ENCODE measurements at places on chromosomes 11 and 22.

GRCh38 chr11:64866173-64866491, 12.3 kb downstream of the EHD1 start:
- no peak for DNase-seq

GRCh38 chr22:23065069-23065451, 5.3 kb upstream of the GNAZ start:
- no peak for DNase-seq

DNA sequence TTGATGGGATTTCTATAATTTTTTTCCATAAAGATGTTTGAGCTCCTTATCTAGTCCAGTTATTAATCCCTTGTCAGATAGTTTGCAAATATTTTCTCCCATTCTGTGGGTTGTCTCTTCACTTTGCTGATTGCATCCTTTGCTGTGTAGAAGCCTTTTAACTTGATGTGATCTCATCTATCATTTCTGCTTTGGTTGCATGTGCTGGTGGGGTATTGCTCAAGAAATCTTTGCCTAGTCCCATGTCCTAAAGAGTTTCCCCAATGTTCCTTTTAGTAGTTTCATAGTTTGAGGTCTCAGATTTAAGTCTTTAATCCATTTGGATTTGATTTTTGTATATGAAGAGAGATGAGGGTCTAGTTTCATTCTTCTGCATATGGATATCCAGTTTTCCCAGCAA, 1.7 kb upstream of the IL2RB start:
- no peak for DNase-seq

DNA sequence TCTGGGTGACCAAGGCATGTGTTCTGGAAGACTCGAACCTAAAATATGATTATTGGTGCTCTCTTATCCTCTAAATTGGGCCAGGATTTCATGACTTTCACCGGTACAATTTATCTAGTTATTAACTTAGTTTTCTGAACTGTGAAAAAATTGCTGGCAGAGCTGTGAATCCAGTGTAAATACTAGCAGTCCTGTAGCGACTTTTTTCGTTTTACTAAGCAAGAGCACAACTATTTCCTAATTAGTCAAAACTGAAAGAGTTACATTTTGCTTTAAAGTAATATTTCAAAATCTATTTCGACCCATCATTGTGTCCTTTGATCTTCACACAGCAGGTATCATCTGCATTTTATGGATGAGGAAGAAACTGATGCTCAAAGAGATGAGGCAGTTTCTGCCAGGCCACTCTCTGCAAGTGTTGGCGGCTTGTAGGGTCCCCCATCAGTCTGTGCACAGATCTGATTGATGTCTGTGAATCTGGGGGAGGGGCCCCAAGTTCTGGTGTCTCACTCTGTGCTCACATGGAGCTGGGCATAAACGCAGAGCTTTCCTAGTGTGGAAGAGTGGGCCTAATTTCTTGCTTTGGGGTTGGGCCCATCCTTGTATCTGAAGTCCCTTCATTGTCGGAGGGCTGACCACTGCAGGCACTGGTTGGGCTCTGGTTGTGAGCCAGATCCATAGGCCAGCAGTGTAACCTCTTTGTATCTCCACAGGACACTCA, 1.4 kb upstream of the TRMT2A start:
- DNase-seq: no peak

- DNase-seq: no peak
Measured at GRCh38 chr11:38130514-38130913, 1532.5 kb upstream of the RAG2 start.

GRCh38 chr11:101666916-101667315, 83.1 kb upstream of the TRPC6 start:
- DNase-seq: no peak

DNA sequence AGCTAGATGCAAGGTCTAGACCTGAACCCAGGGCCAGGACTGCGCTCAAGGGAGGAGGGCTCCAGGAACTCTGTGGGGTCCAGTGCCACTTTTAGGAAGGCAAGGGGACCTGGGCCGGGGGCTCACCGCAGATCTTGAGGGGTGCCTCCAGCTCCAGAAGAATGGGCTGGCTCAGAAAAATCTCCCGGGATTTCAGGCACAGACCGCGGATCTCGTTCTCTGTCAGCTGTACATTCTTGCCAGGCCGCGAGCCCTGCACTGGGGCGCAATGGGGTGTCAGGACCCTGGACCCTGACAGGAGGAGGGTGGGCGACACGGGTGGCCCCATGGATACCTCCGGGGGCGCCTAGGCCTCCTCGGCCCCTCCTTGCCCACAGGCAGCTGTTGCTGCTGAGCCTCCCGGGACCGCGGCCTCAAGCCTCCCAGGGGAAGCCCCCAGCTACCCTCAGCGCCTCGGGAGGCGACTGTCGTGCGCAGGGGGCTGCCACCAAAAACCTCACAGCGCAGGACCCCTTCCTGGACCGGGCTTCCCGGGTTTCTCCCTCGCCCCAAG, 640 bp downstream of the PPP1CA start:
- DNase-seq: no peak

- DNase-seq: peak; percentile 75
Measured at GRCh38 chr22:30425616-30426387, at the start of gene MTFP1. MTFP1 (plus strand) TSS chr22:30425768; CDS start chr22:30425880, 112 bp downstream.

DNA sequence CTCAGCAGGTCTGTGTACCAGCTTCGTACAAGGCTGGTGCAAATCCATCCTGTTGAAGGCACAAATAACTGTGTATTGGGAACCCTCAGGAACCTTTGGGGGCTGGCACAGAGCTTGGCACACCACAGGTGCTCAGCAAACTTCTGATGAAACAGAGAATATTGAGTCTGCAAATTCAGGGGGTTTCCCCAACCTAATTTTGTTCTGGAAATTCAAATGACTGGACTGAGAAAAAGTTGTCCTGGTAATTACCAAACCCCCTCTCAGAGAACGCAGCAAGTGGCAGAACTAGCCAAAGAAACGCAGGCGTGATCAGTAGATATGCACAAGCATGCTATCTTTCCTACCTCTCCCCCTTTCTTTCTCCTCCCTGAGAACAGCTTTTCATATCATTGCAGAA, 47.6 kb downstream of the LIF start:
- no peak for DNase-seq

DNA sequence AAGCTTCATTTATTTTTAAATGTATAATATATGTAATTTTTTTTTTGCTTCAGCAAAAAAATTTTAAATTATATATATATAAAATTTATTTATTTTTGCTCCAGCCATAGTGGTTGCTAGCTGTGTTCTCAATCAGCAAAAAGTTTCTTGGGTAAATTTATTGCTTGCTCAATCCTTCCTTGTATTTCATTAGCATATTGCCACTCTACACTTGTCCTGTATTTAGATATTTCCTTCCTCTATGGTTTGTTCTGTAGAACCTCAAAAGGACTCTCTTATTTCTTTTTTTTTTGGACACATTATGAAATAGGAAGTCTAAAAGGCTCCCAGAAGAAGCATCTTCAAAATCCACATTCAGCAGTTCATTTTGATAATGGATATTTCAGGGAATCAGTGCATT, 2.3 kb downstream of the PTPRJ start:
- no peak for DNase-seq

DNA sequence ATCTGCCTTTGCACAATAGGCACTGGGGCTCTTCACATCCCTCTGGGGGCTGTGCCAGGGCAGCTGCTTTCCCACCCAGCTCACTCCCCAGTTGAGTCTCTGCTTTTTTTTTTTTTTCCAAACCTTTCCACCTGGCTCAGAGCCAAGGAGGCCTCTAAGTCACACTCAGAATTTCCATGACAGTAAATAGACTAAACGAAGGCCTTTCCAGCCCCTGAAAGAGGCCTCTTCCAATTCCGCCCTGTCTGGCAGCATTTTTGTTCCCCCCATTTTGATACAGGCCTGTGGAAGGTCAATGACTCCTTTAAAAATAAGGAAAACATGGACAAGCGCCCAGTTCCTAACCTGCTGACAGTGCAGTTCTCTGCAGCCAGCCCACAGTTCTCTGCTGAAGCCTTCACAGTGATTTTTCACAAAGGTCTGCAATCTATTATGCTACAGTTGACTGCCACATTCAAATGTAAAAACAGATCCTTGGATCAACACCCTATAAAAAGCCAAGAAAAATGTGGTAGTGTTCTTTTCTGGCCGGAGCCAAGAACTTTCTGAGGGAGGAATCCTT, 107.5 kb upstream of the SESN3 start:
- peak; percentile 86 for DNase-seq

DNA sequence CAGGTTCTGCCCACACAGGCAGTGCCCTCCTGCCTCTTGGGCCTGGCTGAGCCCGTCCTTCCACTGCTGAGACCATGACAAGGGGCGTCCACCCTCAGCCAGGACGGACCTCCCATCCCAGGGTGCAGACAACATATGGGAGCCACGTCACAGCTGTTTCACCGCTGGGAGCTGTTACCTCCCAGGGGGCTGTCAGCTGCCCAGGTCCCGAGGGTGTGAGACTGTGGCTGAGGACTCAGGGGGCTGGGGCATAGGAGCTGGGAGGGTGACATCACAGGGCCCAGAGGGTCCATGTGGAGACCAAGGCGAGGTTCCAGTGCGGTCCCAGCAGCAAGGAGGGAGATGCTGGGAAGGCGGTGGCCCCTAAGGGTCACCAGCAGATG, 17.9 kb upstream of the CTSD start:
- DNase-seq: no peak

- no peak for DNase-seq
Measured at GRCh38 chr11:119982517-119983239, 155.2 kb downstream of the TRIM29 start.

GRCh38 chr11:37951996-37952395, 1354.0 kb upstream of the RAG2 start:
- no peak for DNase-seq

DNA sequence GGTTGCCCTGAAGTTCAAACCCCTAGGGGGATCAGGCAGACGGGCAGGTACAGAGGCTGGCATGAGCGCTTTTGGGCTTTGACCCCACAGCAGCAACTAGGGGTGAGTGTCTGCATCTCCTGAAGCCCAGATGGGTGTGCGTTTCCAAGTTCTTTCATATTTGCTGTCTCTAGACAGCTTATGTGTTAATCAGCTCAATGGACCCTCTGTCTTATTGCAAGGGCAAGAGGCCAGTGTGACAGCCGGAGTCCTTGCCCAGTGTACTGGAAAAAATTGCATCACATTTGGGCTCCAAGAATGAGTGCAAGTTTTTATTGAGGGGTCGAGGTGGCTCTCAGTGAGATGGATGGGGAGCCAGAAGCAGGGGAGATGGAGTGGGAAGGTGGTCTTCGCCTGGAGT, 1863.7 kb upstream of the RAG2 start:
- no peak for DNase-seq

DNA sequence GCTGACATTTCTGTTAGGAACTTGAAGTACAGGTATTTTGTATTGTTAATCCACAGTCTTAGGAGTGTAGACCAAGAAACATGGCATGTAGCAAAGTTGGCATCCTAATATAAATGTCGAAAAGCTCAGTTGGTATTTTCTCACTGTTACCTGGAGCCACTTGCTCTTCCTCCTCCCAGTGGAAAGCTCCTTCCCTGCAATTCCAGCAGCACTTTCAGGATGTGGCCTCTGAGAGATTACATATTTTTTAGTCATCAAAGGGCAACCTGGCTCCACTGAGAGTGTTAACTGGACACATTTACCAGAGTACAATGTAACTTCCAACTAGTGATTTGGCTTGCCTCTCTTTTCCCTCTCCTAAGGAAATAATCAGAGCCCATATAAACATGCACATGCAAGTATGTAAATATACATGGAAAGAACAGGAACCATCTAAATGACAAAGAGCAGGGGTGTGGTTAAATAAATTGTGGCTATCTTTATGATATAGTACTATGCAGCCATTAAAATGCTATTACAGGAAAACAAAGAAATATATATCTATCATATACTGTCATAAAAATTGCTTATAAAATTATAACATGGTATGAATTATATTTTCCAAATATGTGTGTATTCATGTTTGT, 14.3 kb upstream of the EED start:
- DNase-seq: no peak

DNA sequence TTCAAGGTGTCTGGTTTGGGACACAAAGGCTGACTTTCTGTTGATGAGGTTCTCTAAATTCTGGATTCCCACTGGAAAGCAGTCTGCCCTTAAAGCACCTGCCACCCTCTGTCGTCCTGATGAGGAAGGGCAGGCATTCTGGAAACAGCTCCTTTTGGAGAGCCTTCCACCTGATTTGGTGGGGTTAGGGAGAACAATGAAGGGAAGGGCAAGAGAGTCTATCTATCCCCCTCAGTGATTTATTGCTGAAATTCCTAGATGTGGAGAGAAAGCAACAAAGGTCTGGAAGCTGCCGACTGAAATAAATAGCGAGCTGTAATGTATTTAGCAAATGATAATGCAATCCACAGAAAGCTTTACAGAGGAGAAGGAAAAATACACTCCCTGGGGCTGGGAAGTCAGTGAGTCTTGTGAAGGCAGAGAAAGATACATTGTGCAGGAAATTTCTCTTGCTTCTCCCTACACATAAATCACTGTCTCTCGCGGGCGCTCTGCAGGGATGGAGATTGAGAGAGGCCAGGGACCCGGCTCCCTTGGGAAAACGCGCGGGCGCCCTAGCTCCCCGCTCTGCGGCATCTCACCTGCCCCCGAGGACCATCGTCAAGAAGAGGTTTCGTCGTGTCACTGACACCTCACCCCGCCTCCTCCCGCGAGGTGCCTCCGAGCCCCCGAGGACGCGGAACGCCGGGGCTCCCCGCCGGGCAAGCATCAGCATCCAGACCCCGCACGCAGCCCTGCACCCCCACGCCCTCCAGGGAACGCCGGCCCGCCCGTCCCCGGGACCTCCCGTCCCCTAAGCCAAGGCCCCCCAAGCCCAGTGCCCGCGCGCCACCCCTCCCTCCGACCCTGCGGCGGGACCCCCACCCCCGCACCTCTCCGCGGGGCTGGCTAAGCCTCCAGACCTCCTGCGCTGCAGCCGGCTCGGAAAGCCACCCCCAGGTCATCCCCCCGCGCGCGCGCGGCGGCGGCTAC, 673 bp downstream of the CDON start:
- peak; percentile 58 for DNase-seq

- no peak for DNase-seq
Measured at GRCh38 chr11:104704888-104705287, 193.4 kb downstream of the CASP12 start.

GRCh38 chr11:72740060-72740424, 12.2 kb downstream of the ARAP1 start:
- DNase-seq: no peak

GRCh38 chr11:128519338-128519737, 68.0 kb downstream of the ETS1 start:
- DNase-seq: no peak

GRCh38 chr11:36627471-36627870, 29.4 kb upstream of the RAG2 start:
- DNase-seq: no peak
